ENCODE measurements at places on chromosomes 11 and 22.

DNA sequence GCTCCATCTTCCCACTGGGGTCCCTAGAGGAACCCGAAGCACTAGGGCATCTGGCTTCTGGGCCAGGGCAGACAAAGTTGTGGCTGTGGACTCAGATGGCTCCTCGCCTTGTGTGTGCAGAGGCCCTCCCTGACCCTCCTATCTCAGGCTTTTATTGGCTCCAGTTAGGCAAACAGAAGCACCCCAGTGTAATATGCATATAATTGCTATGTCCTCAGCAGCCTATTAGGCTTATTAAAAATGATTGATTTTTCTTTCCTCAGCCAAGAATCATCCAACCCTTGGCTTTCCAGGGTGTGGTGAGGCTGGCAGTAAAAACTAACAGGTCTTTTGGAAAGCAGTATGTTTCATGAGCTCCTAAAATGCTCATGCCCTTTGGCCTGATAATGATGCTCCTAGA lies 22.3 kb downstream of the UPB1 start:
- no peak for DNase-seq

GRCh38 chr11:66068923-66069714 lies 953 bp upstream of the PACS1 start:
- no peak for DNase-seq

DNA sequence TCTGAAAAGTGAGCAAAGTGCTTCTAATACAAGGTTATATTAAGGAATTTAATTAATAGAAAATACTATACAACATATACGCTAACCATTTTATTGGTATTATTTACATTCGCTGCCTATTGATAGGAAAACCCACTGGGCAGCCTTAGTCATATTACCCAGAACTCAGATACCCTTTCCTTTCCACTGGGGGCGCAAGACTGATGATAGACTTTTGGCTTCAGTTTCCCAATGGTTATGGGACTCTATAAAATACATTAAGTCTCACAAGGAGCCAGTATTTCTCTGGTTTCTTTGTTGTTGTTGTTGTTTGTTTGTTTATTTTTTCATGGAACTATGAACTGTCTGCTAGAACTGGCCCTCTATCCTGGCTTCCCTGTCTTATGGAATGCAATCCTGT lies 471.1 kb upstream of the KIRREL3 start:
- DNase-seq = no peak

- no peak for DNase-seq
Observed at GRCh38 chr11:12163181-12163941, 53.0 kb downstream of the MICAL2 start.

DNA sequence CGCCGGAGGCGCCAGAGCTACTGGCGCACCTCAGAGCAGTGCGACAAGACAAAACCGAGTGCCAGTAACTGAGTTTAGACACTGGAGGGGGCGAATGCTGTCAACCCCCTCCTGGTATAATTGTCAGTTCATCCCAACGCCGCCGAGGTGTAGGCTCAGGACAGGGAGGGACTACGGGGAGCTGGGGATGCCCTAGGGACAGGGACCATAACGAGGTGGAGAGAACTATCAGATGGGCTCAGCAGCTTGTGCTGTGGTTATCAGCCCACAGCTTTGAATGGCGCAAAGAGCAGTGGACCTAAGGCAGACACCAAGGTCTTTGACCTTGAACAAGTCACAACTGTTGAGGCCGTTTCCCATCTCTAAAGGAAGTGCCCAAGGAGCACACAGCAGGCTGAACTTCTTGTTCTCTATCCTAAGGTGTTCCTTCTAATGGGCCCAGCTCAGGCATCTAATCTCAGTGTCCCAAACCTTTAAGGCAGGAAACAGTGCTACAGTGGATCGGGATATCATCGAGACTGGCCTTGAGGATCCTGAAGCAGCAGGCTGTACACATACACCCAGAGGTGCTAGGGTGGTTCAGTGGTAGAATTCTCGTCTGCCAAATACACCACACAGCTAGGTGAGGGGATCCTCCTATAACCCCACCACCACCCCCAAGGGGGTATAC lies 958 bp upstream of the TUT1 start:
- no peak for DNase-seq
